ENCODE measurements at places on chromosomes 6 and 20.

- DNase-seq, result no peak
These were observed 19.1 kb downstream of the GNAS start for GRCh38 chr20:58871533-58872102.

GRCh38 chr20:7195704-7196103 lies 428.2 kb downstream of the BMP2 start:
- no peak for DNase-seq

GRCh38 chr6:392441-393390 lies 1.2 kb downstream of the IRF4 start:
- no peak for DNase-seq

DNA sequence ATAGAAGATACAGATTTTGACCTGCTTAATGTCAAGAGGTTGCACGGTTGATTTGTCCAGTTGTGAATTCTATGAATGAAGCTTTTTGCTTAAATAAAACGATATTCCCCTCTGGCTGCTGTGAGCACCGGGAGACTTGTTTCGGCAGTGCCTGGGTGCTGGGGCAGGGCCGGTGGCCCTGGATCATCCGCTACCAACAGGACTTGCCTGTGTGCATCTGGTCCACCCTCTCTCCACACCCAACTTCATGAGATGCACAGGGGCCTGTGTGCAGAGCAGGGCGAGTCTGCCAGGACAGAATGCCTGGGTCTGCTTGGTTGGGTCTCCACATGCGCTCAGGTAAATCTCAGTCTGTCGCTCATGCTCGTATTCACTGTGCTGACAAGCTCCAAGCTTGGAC lies 65.5 kb downstream of the TSHZ2 start:
- DNase-seq, result no peak

- no peak for DNase-seq
These were observed 11.7 kb downstream of the JARID2 start for GRCh38 chr6:15257357-15258132.

DNA sequence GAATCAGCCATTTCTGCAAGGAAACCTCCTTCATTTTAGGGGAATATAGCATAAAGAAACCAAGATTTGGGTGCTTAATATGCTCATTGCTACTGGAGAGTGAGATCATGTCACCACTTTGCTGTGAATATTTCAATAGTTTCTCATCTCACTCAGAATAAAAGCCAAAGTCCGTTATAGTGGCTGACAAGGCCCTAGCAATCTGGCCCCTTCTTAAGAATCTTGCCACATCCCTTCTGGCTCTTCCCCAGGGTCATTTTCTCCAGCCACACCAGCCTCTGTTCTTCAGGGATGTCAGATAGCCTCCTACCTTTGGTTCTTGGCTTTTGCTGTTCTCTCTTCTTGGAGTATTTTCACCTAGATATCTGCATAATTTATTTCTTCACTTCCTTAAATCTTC lies 24.8 kb upstream of the MLIP start:
- no peak for DNase-seq

DNA sequence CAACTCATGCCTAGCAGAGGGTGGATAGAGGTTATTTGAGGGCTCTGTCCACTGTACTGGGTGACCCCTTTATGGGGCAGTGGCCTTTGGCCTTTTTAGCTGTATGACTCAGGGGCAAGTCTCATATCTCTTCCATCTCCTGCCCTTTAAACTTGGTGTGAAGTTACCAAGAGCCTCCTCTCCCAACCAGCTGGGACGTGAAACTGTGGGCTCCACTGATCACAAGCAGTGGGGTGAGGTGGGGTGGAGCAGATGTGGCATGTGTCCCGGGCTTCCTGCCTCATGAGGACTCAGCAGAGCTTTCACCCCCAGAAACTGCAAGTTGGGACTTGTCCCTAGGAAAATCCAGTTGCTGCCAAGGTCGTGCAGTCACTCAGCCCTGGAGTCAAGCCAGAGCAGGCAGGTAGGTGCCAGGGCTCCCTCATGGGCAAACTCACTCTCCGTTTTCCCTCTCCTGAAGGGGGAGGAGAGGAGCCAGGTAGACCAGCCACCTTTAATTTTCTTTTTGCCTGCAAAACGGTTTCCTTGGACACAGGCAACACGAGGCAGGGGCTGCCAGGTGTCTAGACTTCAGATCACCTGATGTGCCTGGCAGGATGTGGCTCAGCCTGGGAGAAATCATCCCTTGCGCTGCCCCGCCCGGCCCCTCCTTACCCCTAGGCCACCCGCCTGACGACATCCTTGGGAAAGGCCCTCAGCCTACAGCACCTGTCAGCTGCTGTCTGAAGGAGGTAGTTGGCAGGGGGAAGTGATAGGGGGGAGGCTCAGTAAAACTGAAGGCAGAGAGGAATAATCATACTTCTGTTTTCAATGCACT lies 4.0 kb downstream of the CDKN1A start:
- DNase-seq, result peak; percentile 76

DNA sequence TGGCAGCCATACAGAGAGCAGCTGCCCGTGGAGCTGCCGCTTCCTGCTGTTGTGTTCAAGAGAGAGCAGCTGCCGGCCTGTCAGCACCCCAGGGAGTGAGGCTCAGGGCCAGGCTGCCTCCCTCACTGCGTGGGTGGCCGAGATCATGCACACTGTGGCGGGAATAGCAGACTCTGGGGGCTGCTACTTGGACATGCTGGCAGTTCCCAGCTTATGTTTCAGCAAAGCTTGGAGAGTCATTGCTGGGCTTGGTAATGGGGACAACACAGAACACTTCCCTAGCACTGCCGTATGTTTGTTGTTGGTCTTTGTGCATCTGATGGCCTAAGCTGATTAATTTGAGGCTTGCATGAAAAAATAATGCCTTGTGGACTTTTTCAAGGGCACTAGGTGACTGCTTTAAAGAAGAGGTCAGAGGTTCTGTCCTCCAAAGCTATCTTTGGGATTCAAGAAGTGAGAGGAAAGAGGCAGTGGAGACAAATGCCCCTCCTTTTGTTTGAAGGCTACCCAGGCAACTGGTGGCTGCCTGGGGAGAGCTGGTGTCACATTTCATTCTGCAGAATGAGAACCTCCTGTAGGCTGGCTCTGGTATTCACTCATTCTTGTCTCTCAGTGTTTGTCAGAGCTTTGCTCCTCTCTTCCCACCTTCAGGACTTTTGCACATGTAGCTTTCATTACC lies 18.8 kb downstream of the MRAP2 start:
- no peak for DNase-seq

- DNase-seq, result no peak
These were observed 439.0 kb upstream of the JAG1 start for GRCh38 chr20:11112832-11113231.

GRCh38 chr6:90654166-90654565 lies 67.3 kb upstream of the MAP3K7 start:
- DNase-seq, result no peak

DNA sequence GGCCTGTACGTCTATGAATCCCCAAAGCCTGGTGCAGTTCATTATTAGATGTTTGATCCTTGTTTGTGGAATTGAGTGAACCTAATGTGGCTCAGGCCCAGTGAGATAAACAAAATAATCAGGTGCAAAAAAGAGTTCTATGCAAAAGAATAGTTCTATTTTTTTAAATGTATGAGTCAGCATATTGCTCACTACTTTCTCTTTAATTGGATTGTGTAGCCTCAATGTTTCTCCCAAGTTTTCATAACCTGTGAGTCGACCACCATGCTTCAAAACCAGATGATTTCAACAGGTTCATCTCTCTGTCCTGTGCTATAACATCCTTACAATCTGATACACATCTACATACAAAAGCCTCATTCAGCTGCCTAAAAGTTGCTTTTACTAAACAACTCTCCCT lies 116.5 kb upstream of the HDAC2 start:
- no peak for DNase-seq

DNA sequence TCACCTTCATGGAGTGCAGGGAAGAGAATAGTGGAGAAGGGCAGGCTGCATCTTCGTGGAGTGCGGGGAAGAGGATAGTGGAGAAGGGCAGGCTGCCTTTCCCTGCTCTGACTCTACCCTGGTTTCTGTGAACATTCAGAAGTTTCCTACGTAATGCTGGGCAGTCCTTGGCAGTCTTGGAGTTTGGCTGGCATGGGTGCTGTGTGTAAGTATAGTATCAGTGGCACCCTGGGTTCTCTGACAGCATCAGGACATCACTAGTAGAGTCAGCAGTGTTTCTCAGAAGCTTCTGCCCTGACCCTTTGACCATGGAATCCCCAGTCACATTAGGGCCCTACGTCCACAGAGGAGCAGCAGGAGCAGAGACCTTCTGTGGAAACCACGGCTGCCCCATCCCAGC lies 352.9 kb downstream of the NRN1 start:
- no peak for DNase-seq
